Regular cardiac myocyte (primary cell): ENCODE measurements at places on chromosomes 11 and 22. TPM values are rescaled to one million over a fixed set of nuclear protein-coding genes. Genes with fewer than 3 reads are reported as not detected.

Gene JAM3
- total RNA-seq, result 83.6 and 118 TPM in 2 replicates

Gene FAT3
- total RNA-seq, result 5.0 and 7.3 TPM in 2 replicates

Gene NUCB2
- 71.5 and 90.2 TPM in 2 replicates for total RNA-seq

Gene MALAT1
- 5,626 and 17,024 TPM in 2 replicates for total RNA-seq

Gene SIK3
- 13.2 and 13.8 TPM in 2 replicates for total RNA-seq

Gene EI24
- total RNA-seq, result 143 and 176 TPM in 2 replicates

Gene KREMEN1
- 1.3 and 3.4 TPM in 2 replicates for total RNA-seq

Gene C11orf16
- total RNA-seq, result not detected in 2 replicates

Gene FGF4
- not detected in 2 replicates for total RNA-seq

Gene UCP3
- 0.38 and 0.85 TPM in 2 replicates for total RNA-seq

Gene AMOTL1
- 47.1 and 57.3 TPM in 2 replicates for total RNA-seq

Gene MIAT
- total RNA-seq, result 0.38 and 1.1 TPM in 2 replicates

Gene ANO3
- 0.28 and 0.38 TPM in 2 replicates for total RNA-seq

Gene KCNJ4
- total RNA-seq, result not detected in 2 replicates

Gene PNPLA3
- 4.8 and 6.2 TPM in 2 replicates for total RNA-seq

Gene MICAL3
- total RNA-seq, result 18.3 and 19.0 TPM in 2 replicates

Gene SCGB1D2
- not detected in 2 replicates for total RNA-seq

Gene KCNJ1
- total RNA-seq, result under 0.01 TPM in 1 of 2 replicates, not detected in the other

Gene LRRC4C
- under 0.01 TPM in 1 of 2 replicates, not detected in the other for total RNA-seq

Gene GAL3ST1
- total RNA-seq, result 0.28 TPM in 1 of 2 replicates, not detected in the other

Gene IGSF22
- total RNA-seq, result under 0.01 TPM in 2 replicates

Gene APOBEC3B
- 0.56 and 13.0 TPM in 2 replicates for total RNA-seq

Gene VWA5A
- total RNA-seq, result 11.5 and 13.5 TPM in 2 replicates

Gene PRSS23
- total RNA-seq, result 342 and 575 TPM in 2 replicates

Gene KRTAP5-9
- total RNA-seq, result not detected in 2 replicates

Gene CCDC73
- total RNA-seq, result not detected in 2 replicates

Gene HBB
- total RNA-seq, result not detected in 2 replicates
